GM10248 (cell line): ENCODE measurements at places on chromosomes 11 and 22.

GRCh38 chr11:41982975-41983374, 523.5 kb upstream of the LRRC4C start:
- DNase-seq: no peak

GRCh38 chr11:118076754-118077281, at the start of gene TMPRSS4:
Gene TMPRSS4, plus strand, starts transcription at chr11:118077078. Its CDS starts 225 bp downstream, at chr11:118077303.
- DNase-seq: no peak

DNA sequence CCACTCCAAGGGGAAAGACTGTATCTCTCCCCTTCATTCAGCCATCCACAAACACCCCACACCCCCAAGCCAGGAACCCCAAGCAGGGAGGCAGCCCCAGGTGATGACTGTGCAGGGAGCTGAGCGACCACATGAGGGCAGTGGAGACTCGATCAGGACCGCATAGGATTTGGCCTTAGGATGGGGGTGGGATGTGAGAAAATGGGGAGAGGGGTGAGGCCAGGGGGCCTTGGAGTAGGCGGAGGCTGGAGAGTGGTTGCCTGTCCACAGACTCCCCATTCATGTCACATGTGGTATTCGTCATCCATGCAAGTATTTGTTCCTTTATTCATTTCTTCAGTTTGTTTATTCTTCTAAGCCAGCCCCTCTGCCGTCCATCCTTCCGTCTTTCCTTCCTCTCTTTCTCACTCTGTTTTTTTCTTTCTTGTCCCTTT, 2.7 kb upstream of the RHOD start:
- peak; percentile 84 for DNase-seq

- no peak for DNase-seq
Observed at GRCh38 chr11:29256580-29256979, 760.2 kb downstream of the KCNA4 start.

GRCh38 chr11:12235553-12235946, 125.2 kb downstream of the MICAL2 start:
- DNase-seq: no peak

GRCh38 chr22:36257308-36257707, 4.4 kb downstream of the APOL1 start:
- no peak for DNase-seq

- no peak for DNase-seq
Observed at GRCh38 chr22:42974223-42974622, 40.7 kb downstream of the PACSIN2 start.

- no peak for DNase-seq
Observed at GRCh38 chr11:44923115-44923514, 27.6 kb downstream of the TP53I11 start.

DNA sequence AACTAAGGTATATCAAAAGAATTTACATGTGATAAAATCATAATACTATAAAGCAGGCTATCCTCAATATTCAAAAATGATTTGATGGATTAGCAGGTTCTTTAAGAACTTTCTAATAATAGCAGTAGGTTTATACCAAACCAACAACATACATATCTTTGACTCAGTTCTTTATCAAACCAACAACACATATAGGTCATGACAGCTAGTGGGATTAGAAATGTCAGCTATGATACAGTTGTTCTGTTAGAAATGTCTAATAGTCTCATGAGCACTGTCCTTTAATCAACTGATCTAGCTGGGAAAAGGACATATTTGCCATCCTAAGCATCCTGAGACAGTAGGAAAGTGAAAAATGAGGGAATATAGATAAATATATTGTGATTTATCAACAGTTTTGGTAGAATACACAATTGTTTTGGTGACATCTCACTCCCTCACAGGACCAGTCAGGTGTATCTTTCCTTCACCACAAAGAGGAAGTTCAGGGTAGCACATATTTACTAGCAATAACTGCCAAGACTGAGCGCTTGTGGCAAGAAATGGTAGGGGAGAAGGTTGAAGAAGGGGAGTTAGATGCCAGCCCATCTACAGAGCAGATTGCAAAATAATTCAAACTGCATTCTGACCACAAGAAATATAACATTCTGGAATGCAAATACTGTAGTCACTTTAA, 90.8 kb upstream of the APOA1 start:
- peak; percentile 46 for DNase-seq
